ENCODE measurements at places on chromosomes 11 and 22. TPM values are rescaled to one million over a fixed set of nuclear protein-coding genes. Genes with fewer than 3 reads are reported as not detected.
A peak's percentile ranks its signal among the peaks of the same experiment; 100 is the strongest.

Gene OR56A1
- 0.09 TPM for total RNA-seq

DNA sequence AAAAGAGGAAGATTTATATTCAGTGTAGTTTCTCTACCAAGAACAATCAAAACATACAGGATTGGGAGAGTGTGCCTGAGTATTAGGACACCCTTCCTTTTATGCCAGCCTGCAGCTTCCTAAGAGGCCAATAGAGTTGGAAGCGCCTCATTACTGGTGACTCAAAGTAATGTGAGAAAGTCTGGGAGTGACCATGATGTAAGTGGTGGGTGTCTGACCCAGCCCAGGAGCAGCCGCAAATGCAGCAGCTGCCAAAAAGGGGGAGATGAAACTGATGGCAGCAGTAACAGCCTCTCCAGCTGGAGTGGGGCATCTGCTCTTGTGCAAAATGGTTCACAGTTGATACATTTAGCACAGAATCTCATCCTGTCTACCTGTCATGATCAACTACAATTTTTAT, 62.0 kb downstream of the ZNF280B start:
- no peak for DNase-seq

GRCh38 chr11:7599209-7599608, 74.1 kb downstream of the CYB5R2 start:
- no peak for DNase-seq

DNA sequence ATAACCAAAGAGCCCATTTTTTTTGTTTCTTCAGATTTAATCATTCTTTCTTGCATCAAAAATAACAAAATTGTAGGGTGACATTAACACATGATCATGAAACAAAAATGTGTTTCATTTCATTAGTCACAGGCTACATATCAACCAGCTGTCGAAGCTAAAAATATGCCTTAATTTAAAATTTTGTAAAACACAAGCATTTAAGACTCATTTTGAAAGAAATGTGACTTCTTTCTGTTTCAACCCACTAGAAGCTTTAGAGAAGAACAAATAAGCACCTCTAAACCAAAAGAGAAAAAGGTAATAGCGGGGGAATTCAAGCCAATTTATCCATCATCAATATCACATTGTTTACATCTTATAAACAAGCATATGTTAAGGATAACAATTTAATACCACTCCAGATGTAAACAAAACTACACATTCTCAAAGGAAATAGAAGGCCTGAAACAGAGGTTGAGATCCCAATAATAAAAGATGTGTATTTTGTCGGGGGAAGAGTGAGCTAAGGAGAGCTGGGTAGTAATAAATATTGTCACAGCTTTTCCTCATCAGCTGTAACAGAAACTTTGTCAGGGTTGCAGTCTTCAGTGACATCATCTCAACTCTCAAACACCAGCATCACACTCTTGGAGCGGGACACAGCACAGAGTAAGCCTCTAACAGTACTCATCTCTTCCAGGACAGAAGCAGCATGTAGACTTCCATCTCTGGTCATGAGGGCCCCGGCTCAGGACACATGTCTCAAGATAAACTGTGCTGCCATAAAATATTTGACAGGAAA, 42.0 kb downstream of the ALG9 start:
- no peak for DNase-seq

- DNase-seq: peak; percentile 37
Observed at GRCh38 chr22:27107824-27108223, 450.4 kb downstream of the MIAT start.

Gene MIOX
- total RNA-seq: not detected

GRCh38 chr11:57133366-57134038, 48.3 kb upstream of the LRRC55 start:
- DNase-seq: no peak

- no peak for DNase-seq
Observed at GRCh38 chr11:10534316-10534715, 6.7 kb downstream of the RNF141 start.

DNA sequence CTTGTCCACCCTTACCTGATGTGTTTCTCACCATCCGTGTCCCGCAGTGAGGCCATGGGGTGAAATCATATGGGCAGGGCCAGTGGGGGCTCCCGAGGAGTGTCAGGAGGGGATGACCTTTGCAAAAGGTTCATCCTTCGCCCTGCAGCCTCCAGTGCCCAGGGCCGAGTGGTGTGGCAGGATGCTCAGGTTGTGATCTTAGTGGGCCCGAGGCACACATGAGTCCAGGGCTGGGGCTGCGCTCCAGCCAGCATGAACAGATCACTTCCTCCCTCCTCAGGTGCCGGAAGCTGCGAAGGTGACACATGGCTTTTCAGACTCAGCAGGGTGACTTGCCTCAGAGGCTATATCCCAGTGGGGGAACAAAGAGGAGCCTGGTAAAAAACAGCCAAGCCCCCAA, 2.8 kb upstream of the FKBP2 start:
- DNase-seq: peak; percentile 31

DNA sequence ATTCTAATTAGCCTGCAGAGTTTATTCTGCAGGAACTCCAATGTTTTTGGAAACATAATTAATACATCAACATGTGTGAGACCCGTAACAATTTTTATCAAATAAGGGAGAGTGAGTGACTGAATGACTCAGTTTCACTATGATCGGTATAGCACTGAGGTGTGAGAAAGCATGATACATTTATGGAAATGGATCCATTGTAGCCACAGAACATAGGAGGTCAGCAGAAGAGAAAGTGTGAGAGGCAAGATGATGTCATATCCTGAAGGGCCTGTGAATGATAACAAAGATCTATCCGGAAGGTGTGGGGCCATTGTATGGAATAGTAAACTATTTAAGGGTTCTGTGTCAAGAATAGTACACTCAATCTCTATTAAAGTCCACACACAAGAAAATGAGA, 1406.1 kb upstream of the TENM4 start:
- DNase-seq: no peak

DNA sequence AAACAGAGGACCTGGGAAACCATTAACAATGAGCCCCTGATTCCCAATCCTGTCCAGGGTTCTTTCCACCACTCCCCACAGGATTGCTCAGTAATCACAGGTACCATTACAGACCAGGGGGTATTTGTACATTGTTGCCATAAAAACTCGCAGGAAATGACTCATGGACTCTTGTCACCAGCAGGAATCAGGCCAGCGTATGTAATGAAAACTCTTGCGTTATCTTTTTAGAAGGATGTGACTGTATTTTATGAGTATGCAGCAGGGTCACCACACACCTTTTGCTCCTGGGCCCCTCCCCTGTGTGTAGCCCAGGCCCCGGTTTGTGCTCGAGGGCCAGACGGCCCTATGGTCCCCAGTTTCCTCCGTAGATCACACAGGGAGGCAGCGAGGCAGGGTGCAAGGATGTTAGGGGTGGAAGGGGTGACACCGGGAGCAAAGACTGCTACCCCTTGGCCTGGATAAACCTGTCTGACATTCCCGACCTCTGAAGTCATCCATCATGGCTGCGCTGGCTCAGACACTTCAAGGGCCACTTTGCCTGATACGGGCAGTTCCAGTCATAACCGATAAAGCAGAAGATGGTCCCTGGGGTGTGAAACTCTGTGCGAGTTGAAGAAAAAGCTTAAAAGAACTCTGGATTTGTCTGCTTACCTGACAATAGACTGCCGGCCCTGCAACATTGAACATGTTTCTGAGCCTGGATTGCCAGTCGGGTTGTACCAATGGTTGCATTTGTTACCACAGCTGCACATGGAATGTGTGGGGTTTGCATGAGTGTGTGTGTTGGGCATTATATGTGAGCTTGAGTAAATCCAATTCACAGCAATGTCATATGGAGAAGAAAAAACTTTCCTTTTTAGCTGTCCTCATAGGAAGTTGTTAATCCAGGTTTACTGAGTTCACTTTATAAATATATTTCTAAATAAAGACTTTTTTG, 56.9 kb downstream of the MICAL2 start:
- peak; percentile 77 for DNase-seq

DNA sequence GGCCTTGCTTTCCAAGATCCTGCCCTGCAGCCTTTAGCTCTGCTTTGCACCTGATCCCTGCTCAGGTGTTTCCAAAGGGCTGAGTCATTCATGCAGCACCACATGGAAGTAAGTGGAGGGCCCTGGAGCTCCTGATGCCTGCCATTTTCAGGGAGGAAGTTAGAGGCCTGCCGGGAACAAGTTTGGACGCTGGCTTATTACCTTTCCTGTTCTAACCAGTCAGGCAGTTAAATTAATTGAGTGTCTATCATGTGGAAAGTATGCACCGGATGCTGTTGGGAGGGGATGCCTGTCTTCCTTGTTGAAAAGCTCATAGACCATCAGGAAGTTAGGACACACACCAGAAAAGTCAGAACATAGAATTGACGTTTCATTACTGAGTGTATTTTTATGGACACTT, 73.7 kb upstream of the PLET1 start:
- DNase-seq: no peak

Gene RIMBP3B
- 0.09 TPM for total RNA-seq

DNA sequence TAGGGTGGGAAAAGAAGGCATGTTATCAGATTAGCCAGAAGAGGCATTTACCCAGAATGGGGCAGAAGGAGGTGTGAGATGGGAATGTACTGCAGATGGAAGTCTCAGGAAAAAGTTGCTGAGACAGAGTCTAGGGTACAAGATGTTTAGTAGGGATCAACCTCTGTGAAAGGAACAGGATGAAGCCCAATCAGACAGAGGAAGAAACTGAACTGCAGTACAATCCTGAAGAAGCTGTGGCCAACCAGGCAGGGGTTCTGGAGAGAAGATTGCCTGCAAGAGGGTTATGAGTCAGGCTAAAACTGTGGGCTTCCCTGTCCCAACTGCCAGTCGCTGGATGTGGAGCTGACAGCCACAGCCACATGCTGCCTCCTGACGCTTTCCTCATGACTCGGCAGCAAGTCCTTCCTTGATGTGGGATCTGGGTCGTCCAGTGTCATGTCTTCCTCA, 64.0 kb downstream of the CWC15 start:
- DNase-seq: no peak

DNA sequence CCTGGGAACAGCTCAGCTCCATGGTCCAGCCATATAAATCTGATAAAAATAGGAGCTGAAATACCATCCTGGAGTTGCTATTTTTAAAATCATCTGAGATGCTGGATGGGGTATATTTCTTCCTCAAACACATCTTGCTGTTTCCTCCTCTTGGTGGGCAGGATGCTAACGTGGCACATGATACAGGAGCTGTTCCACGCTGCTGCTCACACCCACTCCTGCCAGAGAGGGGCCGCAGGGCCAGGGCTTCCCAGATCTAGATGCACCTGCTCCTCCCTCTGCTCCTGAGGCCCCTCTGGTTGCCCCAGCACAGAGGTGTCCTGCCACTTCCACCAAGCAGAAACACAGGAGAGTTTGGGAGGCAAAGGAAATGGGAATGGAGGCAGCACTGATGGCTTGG, 3.3 kb upstream of the ST3GAL4 start:
- no peak for DNase-seq

All from mucosa of descending colon (tissue), 3 donors.